ENCODE measurements at places on chromosomes 16 and 17. TPM values are rescaled to one million over a fixed set of nuclear protein-coding genes. Genes with fewer than 3 reads are reported as not detected.

Gene KRT25
- total RNA-seq: 0.62 TPM

Gene DHRS13
- 61.3 TPM for total RNA-seq

Gene CACNA1G
- total RNA-seq: 6.6 TPM

Gene CHST4
- 1.2 TPM for total RNA-seq

Gene TEX19
- total RNA-seq: 10.6 TPM

Gene LPO
- total RNA-seq: not detected

- H3K36me3 ChIP-seq: no peaks in the 10 kb centered on the region
- peaks cover 30% of the 10 kb centered on the region for H3K4me1 ChIP-seq
- peak; percentile 62 for DNase-seq
- H3K4me3 ChIP-seq: peak overlapping the region; percentile 93
Measured at GRCh38 chr16:11796227-11797165, 562 bp downstream of the ZC3H7A start.

GRCh38 chr16:75304521-75305363 is 53.3 kb upstream of the BCAR1 start:
- peaks cover 5% of the 10 kb centered on the region for H3K36me3 ChIP-seq
- peaks cover 14% of the 10 kb centered on the region for H3K4me1 ChIP-seq
- no peak for DNase-seq
- no peaks in the 10 kb centered on the region for H3K27me3 ChIP-seq
- H3K4me3 ChIP-seq: no peak overlapping the region
- H3K27ac ChIP-seq: peak overlapping the region; percentile 85

DNA sequence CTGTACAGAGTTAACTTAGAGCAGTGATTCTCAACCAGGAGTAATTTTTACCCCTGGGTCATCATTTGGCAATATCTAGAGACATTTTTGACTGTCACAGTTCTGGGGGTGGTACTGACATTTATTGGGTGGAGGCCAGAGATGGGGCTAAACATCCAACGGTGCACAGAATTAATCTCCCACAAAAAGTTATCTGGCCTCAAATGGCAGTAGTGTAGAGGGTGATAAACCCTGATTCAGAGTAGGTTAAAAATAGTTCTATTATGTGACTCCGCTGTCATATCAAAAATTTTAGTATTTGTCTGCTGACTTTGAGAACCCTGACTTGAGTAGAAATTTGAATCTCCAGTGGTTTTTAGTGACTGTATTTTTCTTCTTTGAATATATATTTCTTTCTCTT is 19.1 kb downstream of the VPS35L start:
- no peaks in the 10 kb centered on the region for H3K4me1 ChIP-seq
- no peak overlapping the region for H3K4me3 ChIP-seq
- no peaks in the 10 kb centered on the region for H3K27me3 ChIP-seq
- H3K27ac ChIP-seq: no peak overlapping the region
- no peak for DNase-seq
- H3K36me3 ChIP-seq: peaks cover 16% of the 10 kb centered on the region

DNA sequence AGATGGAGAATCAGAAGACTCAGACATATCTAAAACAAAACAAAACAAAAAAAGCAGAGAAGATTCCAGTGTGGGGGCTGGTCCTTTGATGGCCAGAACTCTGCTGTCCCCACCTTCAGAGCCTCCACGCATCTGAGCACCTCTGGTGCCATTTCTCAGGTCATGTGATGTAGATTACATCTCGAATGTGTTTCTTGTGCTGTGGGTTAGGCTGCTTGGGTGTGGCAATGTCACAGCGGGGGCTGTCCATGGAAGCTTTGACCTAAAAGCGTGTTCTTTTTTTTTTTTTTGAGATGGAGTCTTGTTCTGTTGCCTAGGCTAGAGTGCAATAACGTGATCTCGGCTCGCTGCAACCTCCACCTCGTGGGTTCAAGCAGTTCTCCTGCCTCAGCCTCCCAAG is 51.2 kb downstream of the PLD6 start:
- H3K27ac ChIP-seq: no peak overlapping the region
- H3K4me3 ChIP-seq: no peak overlapping the region
- no peaks in the 10 kb centered on the region for H3K4me1 ChIP-seq
- H3K27me3 ChIP-seq: no peaks in the 10 kb centered on the region
- DNase-seq: no peak

DNA sequence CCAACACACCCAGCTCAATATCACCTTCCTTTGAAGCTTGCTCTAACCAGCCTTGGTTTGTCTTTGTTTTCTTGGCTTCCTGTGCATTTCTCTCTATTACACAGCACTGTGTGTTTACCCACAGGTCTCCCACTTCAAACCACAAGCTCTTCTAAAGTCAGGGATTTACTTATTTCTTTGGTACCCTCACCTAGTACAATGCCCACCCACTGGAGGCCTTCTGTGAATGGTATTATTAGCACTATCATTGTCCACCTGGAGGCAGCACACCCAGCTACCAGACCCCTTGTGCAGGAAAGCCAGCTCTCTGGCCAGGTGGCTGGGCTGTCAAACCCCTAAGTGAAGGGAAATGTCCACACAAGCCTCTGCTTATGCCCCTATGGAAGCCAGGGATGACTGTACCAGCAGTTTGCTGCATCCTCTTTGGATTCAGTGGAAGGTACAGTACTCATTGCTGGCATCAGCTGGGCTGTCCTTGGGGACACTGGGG is 9.4 kb upstream of the TOP2A start:
- no peak overlapping the region for H3K27ac ChIP-seq
- no peaks in the 10 kb centered on the region for H3K4me1 ChIP-seq
- H3K27me3 ChIP-seq: no peaks in the 10 kb centered on the region

GRCh38 chr16:83338138-83338537 is 469.6 kb upstream of the HSBP1 start:
- no peak overlapping the region for H3K27ac ChIP-seq

- H3K27me3 ChIP-seq: no peaks in the 10 kb centered on the region
- H3K36me3 ChIP-seq: no peaks in the 10 kb centered on the region
- H3K4me3 ChIP-seq: no peak overlapping the region
- DNase-seq: no peak
- H3K27ac ChIP-seq: no peak overlapping the region
Measured at GRCh38 chr16:65884018-65884417, 482.5 kb upstream of the CDH5 start.

- H3K36me3 ChIP-seq: peaks cover 6% of the 10 kb centered on the region
- H3K27me3 ChIP-seq: no peaks in the 10 kb centered on the region
- DNase-seq: peak; percentile 23
- no peaks in the 10 kb centered on the region for H3K4me1 ChIP-seq
- no peak overlapping the region for H3K4me3 ChIP-seq
Measured at GRCh38 chr17:43517161-43517560, 29.0 kb downstream of the ETV4 start.

- DNase-seq: peak; percentile 98
- H3K27me3 ChIP-seq: no peaks in the 10 kb centered on the region
Measured at GRCh38 chr17:1516388-1517161, at the start of gene INPP5K. INPP5K (minus strand) TSS chr17:1516612; CDS start chr17:1516499, 113 bp downstream.

- peaks cover 6% of the 10 kb centered on the region for H3K4me1 ChIP-seq
- H3K36me3 ChIP-seq: no peaks in the 10 kb centered on the region
- no peaks in the 10 kb centered on the region for H3K27me3 ChIP-seq
- no peak for DNase-seq
- H3K4me3 ChIP-seq: no peak overlapping the region
Measured at GRCh38 chr17:55436224-55437158, 14.9 kb upstream of the MMD start.

DNA sequence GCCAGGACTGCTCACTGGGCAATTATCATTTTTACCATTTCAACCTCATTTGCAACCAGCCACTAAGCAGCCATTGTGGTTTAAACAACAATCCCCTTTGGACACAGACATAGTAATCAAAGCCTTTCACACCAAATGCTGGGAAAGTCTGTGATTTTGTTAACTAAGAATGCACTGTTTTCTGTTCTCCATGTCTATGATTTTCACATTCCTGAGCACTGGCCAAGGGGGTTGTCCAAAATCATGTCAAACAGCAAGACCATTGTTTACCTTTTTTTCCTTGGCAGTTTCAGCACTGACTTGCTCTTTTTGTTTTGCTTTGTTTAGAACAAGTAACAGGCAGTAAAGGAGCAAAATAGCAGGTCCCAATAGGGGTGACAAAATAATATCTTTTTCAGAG is 106.3 kb upstream of the SIAH1 start:
- no peak overlapping the region for H3K4me3 ChIP-seq
- no peaks in the 10 kb centered on the region for H3K27me3 ChIP-seq
- DNase-seq: no peak
- no peaks in the 10 kb centered on the region for H3K36me3 ChIP-seq
- no peak overlapping the region for H3K27ac ChIP-seq
- H3K4me1 ChIP-seq: no peaks in the 10 kb centered on the region

DNA sequence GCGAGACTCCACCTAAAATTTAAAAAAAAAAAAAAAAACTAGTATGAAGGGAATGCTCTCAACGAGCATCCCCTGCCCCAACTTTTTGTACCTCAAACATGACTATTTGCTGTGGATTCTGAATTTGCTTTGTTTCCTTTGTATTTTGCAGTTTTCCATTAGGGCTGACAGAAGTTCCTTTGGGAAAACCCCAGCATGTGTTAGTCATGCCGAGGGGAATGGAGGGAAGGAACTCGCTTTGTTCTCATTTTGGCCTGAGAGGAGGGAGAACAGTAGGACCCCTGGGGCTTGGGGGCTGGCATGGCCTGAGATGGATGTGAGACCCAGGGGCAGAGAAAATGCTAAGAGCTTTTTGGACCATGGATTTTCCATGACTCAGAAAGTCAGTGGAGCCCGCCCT is 20.5 kb downstream of the KRT9 start:
- DNase-seq: no peak
- no peaks in the 10 kb centered on the region for H3K27me3 ChIP-seq
- H3K4me3 ChIP-seq: no peak overlapping the region
- peaks cover 8% of the 10 kb centered on the region for H3K4me1 ChIP-seq
- H3K27ac ChIP-seq: no peak overlapping the region

DNA sequence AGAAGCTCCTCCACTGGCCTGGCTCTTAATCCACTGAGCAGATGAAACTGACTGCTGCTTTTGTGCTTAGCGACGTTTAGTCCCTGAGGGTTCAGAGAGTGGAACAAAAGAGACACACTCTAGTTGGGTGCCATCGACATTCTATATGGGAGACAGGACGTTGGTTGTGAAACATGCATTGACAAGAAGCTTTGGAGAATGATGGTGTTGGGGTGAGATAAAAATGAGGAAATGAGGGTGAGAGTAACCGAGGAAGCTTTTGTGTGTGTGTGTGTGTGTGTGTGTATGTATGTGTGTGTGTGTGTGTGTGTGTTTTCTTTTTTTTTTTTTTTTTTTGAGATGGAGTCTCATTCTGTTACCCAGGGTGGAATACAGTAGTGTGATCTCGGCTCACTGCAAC is 89.5 kb downstream of the ABCC1 start:
- H3K36me3 ChIP-seq: no peaks in the 10 kb centered on the region
- H3K4me1 ChIP-seq: peaks cover 6% of the 10 kb centered on the region
- no peak overlapping the region for H3K4me3 ChIP-seq

DNA sequence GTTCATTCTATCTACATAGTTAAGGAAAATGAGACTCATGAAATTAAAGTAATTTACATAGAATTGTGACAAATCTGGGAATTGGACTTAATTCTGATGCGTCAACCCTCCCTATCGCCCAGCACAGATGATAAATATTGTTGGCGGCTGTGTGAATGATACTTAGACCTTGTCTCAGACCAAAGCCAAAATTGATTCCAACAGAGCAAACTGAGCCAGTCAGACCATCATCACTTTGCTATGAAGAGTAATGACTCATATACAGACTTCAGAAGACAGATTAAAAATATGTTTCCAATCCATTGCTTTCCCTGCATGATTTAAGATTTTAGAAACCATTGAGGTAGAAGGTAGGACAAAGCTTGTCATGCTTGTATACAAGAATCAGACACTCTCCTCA is 1156.7 kb upstream of the CDH8 start:
- H3K36me3 ChIP-seq: no peaks in the 10 kb centered on the region
- H3K4me1 ChIP-seq: no peaks in the 10 kb centered on the region
- DNase-seq: no peak
- H3K4me3 ChIP-seq: no peak overlapping the region

DNA sequence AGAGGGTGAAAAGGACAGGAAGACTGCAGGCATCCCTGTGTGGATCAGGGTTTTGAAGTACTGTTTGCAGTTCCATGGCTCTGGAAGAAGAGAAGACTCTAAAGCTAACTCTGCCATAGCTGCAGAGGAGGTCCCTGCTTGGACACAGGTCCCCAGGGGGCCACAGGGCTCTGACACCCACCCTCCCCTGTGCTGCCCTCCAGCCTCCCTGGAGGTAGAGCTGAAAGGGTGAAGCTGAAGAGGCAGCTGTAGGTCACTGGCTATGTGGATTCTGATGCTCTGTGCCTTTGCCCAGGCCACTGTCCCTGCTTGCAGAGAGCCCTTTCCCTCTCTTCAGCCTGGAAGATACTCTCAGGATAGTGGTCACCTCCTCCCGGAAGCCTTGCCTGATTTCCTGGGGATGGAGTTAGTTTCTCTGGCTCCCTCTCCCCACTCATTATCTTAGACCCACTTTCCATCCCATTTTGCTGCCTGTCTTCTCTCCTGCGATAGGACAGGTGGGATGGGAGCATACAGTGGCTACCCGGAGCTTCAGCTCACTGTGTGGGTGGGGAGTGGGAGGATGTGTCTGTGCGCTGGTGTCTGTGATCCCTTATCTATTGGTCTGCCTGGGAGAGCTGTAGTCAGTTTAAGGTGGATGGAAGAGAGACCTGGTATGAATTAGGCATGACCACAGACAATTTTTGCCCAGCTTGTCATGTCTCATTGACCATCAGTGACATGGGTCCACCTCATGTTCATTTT is 89.8 kb upstream of the TMEM97 start:
- no peak overlapping the region for H3K27ac ChIP-seq
- DNase-seq: no peak
- H3K36me3 ChIP-seq: no peaks in the 10 kb centered on the region
- H3K4me3 ChIP-seq: no peak overlapping the region
- H3K4me1 ChIP-seq: peaks cover 7% of the 10 kb centered on the region
- no peaks in the 10 kb centered on the region for H3K27me3 ChIP-seq

- no peak overlapping the region for H3K4me3 ChIP-seq
Measured at GRCh38 chr17:48484256-48484655, 46.6 kb downstream of the HOXB1 start.

DNA sequence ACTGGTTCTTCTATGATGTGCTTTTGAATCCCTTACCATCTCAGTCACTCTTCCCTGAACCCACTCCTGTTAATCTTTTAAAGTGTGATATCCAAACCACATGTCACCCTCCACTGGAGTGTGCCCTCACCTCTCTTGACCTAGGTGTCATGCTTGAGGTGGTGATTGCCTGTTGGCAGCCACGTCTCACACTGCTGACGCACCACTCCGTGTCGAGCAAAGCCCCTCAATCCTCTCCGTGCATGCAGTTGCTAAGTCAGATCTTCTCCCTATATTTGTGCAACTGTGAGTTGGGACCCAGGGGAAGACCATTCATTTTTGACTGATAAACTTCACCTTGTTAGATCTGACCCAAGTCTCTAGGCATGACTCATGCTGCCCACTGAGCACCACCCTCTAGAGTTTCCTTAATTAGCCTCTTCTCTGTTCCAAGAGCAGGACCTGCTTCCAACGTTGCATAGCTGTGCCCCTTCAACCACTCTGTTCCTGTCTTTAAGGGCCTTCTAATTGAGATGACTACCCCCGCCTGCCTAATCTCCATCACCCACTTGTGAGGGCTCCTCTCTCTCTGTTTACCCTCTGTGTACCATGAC is 2.7 kb downstream of the MYH13 start:
- H3K27me3 ChIP-seq: no peaks in the 10 kb centered on the region
- no peaks in the 10 kb centered on the region for H3K4me1 ChIP-seq
- H3K36me3 ChIP-seq: no peaks in the 10 kb centered on the region
- no peak overlapping the region for H3K4me3 ChIP-seq
